ENCODE measurements at places on chromosomes 13 and 19. TPM values are rescaled to one million over a fixed set of nuclear protein-coding genes. Genes with fewer than 3 reads are reported as not detected.

APOC1 gene
- total RNA-seq, result 2.8 TPM

C19orf73 gene
- 2.0 TPM for total RNA-seq

DNA sequence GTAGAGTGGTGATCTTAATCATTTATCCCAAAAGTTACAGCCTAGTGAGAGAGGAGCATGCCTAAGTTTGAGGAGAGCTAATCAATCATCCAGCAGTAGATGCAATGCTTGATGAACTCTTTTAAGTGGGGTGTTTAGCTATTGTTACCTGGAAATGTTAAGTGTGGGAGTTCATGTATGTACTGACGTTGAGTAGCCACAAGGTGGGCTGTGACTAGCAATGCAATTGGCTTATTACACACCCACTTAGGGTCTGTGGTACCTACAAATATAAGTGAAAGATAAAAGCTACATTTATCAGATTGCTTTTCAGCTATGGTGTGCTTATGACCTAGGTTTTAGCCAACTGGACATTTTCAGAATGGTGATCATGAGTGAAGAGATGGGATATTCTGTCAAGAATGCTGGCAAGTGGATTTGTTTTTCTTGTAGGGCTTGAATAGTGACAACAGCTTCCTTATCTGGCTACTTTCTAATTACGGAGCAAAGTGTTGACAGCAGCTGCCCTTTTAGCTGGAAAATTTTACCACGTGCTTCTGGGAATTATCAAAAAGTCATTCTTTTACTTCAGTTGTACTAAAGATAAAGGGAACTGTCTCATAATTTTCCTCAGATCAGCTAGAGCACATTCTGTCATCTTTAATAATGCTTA is 170.6 kb downstream of the POSTN start:
- DNase-seq, result no peak

DNA sequence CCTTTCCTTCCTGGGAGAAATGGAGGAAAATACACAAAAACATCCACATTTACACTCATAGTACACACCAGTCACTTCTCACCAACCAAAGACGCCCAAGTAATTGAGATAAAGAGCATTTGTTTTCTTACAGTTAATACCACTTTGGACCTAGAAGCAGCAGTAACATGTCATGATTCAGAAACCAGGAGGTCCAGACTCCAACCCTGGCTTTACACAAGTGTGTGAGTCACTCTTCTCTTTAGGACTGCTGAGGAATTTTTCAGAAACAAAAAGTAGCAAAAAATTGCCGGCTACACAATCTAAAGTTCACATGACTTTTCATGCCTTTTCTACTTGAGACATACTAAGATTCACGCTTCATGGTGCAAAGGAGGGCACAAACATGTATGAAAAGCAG is 42.1 kb downstream of the TUBGCP3 start:
- DNase-seq, result no peak

- DNase-seq, result no peak
Measured at GRCh38 chr19:19095691-19096090, 31.9 kb downstream of the SLC25A42 start.

- no peak for DNase-seq
Measured at GRCh38 chr13:43725460-43725859, 61.3 kb downstream of the ENOX1 start.

DNA sequence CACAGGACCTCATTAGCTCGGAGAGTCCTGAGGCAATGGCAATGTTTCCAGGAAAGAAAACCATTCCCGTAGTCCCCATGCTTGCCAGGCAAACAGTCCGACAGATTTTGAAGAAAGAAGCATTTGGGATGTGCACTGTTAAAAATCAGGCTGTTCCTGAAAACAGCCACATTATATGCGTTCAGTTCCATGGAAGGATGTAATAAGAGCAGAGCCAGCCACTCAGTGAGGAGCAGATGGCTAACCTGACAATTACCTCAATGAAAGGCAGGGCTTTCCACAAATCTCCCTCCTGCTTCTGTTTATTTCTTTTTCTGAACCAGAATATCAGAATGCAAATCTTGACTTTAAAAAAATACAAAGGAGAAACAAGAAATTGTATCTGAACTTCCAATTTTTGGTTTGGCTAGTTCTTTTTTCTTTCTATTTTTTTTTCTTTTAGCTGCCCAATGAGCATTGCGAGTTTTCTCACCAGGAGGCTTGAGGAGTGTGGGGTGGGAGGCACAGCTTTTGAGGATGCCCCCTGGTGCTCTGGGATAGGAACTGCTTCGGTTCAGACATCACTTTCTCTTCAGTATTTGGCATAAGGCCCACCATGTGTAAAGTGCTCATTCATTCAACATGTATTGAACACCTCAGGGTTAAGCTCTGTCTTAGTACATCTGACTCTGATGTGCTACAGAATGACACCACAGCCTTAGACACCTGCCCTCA is 124.2 kb downstream of the TBC1D4 start:
- no peak for DNase-seq

DNA sequence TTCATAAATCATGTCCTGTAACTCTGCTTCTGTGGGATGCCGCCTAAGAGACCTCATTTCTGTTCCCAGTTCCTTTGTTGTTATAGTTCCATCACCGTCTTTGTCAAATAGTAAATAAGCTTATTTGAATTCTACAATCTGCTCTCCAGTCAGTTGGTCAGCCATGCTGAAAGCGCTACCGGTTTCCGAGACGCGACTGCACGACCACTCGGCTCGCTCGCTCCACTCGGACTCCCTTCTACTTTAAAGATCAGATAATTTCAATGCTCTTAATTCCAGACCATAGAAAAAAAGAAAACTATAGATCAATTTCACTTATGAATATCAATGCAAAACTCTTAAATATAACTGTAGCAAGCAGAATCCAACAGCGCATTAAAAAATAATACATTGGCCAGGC is 64.2 kb upstream of the STK24 start:
- DNase-seq, result no peak

- DNase-seq, result peak; percentile 85
Measured at GRCh38 chr19:4059453-4059871, 7.2 kb downstream of the ZBTB7A start.

DNA sequence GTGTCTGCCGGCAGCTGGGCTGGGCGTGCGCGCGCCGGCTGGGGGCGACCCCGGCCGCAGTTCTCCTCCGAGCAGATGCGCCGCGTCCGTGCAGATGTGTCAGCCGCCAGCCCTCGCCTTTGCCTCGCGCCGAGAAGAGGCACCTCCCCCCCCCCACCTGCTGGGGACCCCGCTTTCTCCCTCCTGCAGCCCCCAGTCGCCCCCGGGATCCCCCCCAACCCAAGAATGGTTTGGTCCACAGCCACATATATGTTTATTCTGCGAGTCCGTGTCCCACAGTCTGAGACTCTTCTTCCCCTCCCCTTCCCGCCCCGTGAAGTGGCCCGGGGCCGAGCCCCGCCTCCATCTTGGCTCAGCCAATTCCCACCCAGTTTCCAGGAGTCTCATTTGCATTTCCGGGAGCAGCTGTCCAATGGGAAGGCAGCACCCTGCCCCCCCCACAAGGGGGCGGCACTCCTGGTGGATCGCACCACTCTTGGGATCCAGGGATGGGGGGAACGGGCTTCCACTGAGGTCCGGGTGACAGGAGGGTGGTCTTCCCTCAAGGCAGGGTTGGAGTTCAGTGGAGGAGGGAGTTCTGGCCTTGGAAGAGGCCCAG is 8.6 kb downstream of the ISOC2 start:
- DNase-seq, result no peak

ZNF560 gene
- not detected for total RNA-seq

- no peak for DNase-seq
Measured at GRCh38 chr13:33547035-33547434, 261.5 kb upstream of the STARD13 start.

DNA sequence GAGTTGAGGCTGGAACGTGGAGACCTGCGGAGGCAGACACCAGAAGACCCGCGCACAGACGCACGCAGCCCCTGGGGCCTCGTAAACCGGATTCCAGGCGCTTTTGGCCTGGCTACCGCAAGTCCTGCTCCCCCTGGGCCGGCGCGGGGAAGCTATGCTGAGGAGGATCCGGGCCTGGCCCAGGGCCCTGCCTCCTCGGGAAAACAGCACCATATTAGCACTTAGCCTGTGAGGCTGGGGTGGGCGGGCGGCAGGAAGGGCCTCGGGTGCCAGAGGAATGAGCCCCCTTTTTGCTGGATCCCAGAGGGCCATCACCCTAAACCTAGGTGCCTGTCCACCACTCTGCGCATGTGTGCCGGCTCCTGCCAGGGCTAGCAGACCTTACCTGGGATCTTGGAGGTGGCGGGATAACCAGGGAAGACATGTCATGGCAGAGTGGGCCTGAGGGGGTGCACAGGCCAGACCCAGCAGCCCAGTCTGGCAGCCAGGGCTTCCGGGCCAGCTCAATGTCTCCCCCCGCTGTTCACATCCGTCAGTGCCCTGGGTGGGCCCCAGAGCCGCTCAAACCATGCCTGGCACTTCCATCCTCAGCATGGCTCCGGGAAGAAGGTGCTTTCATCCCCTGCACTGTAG is 7.3 kb downstream of the ELOF1 start:
- peak; percentile 24 for DNase-seq

MISP gene
- total RNA-seq, result 414 TPM

DNA sequence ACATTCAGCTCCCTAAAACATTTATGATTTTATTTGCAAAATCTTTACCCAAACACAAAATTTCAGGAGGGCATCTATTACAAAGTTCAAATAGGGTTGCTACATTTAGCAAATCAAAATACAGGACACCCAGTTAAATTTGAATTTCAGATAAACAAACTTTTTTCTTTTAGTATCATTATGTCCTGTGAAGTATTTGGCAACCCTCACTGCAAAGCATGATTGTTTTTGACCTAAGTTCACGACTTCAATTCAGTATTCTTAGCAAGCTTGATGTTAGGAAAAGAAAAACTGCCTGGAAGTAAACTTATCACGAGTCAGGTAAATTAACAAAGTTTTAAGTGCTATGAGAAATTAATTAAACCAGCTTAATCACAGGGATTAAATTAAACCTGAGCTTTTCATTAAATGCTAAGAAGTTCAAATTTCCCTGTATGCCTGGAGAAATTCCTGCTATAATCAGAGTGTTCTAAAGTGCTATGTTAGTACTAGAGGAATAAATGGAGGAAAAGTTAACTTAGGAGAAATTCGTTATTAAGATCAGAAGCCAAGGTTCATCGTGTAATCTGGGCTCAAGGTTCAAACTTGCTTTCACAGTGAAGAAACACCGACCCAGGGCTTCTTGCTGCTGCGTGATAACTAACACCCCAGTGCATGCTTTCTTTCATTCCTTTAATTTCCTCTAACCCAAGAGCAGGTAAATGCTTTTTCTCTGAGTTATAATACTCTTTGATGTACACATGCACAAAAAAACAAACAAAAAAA is 298.1 kb downstream of the FOXO1 start:
- no peak for DNase-seq

GGN gene
- 0.37 TPM for total RNA-seq

GRCh38 chr13:49020940-49021553 is 45.3 kb downstream of the FNDC3A start:
- DNase-seq, result no peak

DNA sequence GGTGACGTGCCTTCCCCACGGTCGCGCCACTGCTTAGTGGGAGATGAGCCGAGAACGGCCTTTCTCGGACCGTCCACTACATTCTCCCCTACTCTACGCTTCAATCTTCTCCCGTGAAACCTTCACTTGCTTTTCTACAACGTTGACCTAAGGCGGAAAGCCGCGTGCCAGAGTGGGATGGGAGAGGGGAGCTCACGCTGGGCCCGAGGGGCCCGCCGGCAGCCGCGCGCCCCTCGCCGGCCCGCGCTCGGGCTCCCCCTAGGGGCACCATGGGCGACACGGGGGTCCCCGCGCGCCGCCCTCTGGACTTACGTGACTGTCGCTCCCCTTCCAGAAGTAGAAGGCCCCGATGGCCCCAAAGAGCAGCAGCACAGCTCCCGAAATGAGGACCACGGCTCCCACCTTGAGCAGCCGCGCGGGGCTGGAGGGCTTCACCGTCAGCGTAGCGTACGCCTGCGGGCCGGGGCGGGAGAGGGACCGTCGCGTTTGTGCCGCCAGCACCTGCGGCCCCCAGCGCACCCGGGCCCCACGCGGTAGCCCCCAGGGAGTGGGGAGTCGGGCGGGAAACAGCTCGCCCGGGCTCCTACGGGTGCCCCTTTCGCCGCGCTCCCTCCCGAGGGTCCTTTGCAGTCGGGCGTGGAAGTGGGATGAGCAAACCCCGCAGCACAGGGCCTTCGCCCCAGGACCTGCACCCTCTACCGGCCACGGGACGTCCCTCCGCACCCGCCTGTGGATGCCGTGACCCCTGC is 727 bp downstream of the CNMD start:
- no peak for DNase-seq

GRCh38 chr19:11265785-11266236 is 3.5 kb upstream of the DOCK6 start:
- DNase-seq, result peak; percentile 92

DNA sequence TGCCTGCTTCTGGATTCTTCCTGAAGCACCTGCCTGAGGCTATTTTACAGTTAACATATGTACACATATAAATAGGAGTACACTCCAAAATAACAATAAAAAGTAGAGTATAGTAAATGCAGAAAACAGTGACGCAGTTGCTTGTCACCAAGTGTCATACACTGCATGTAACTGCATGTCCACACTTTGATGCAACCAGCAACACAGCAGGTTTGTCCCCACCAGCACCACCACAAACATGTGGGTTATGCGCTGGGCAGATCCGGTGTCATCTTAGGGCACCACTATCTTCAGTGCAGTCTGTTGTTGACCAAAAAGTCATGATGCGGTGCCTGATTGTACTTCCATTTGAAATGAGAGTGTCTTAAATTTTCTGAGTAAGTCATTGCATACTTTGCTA is 51.3 kb downstream of the COL4A2 start:
- no peak for DNase-seq

KCTD4 gene
- 0.45 TPM for total RNA-seq

- no peak for DNase-seq
Measured at GRCh38 chr13:46340011-46340410, 47.0 kb downstream of the RUBCNL start.

NALCN gene
- total RNA-seq, result 0.03 TPM

CD37 gene
- total RNA-seq, result 9.6 TPM

GRCh38 chr19:6735181-6735911 is 2.0 kb downstream of the GPR108 start:
- no peak for DNase-seq

ZNF665 gene
- 2.0 TPM for total RNA-seq

GPR180 gene
- total RNA-seq, result 3.7 TPM

- no peak for DNase-seq
Measured at GRCh38 chr19:3698386-3698950, 1.8 kb downstream of the PIP5K1C start.

DNA sequence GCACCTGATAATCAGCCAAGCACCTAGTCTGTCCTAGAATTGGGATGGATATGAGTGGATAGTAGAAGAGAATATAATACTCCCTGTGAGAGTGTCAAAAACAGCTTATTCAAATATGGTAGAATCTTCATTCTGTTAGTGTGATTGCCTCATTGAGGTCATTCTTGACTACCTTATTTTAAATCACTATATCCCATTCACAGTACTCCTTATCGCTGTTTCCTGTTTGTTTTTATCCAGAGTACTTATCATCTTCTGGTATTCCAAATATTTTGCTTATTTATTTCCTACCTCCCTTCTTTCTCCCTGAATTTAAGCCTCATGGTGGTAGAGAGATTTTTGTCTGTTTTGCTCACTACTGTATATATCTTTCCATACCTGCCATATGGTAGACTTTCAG is 9.9 kb downstream of the NDFIP2 start:
- DNase-seq, result no peak

- no peak for DNase-seq
Measured at GRCh38 chr13:32897296-32897695, 118.9 kb upstream of the KL start.
